Astrocyte (in vitro differentiated cells and primary cell): ENCODE measurements at places on chromosomes 5 and 9.

DNA sequence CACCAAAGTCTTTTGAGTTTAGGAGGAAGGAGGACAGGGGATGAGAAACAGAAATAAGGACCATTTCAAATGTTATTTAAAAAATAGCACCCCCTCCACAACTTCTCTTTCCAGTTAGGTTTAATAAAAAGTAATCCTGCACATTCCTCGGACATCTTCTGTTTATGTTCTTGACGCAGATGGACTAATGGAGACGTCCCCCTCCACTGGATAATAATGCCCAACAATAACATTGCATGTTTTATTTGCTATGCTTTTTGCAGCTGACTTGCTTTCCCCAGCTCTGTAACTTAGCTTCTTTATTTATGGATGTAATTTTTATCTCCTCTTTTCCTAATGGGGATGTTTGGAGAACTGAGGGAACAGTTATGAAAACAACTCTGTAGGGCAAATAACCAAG is 89.5 kb downstream of the MAT2B start:
- DNase-seq, result no peak

GRCh38 chr9:78972303-78972999 is 599.3 kb upstream of the TLE4 start:
- DNase-seq, result no peak

DNA sequence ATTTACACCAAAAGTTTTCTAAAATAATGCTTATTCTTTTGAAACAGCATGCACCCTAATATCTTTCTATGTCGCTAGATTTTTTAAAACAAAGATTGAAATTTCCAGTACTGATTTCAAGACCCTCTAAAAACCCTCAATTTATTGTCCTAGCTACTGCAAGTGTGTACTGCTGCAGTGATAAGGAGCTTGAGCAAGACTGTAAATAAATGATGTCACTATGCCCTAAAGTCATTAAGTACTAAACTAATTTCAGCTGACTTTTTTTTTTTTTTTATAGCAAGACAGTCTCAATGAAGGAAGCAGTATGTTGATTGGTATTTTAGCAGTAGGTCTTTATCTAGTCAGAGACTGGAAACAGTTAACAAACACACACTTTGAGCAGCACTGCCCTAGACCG is 12.2 kb upstream of the MIER3 start:
- DNase-seq, result no peak

GRCh38 chr5:81495286-81495685 is 101.4 kb upstream of the ACOT12 start:
- DNase-seq, result no peak

DNA sequence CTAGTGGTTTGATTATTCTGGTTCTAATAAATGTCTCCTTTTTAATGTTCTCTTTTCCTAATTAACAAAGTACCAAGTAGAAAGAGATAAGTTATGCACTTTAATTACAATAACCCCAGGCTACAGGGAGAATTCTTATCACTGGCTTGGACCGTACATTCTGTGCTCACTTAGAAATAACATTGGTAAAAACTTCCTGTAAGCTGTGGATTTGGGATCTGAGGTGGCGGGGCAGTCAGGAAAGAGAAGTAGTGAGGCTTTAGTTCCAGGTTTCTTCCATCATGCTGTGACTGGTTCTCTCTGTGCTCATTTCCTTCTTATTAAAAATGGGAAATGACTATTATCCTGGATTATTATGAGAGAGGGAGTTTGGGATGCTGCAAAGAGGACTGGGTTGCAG is 142.0 kb downstream of the EGFLAM start:
- no peak for DNase-seq

DNA sequence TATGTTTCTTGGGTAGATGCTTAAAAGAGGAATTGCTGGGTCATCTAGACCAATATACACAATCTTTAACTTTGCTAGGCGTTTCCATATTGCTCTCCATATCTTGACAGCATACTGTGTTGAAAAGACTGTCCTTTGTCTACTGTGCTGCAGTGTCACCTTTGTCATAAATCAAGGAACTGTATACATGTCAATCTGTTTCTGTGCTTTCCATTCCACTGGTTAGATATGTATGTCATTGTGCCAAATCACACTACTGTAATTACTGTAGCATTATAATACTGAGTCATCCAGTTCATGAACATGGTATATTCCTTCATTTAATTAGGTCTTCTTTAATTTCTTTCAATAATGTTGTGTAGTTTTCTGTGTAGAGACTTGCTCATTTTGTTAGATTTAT is 149.7 kb upstream of the RASGRF2 start:
- DNase-seq, result no peak

DNA sequence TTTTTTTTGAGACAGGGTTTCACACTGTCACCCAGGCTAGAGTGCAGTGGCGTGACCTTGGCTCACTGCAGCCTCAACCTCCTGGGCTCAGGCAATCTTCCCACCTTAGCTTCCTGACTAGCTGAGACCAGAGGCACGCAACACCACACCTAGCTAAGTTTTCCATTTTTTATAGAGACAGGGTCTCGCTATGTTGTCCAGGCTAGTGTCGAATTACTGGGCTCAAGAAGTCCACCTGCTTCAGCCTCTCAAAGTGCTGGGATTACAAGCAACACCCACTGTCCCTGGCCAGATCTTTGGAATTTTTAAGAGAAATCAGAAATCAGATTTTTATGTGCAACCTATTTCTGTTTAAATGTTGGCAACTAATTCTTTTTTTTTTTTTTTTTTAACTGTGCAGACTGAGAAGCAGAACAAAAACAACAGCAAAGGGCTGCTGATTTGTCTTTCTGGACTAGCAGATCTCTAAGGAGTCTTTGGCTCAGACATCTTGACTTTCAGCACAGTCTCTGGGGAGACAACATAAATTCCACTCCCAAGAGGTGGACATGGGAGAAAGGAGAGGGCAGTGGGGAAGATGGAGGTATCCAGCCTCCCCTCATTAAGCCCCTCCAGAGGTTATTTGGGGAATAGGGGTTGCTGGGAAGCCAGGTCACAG is 54.4 kb upstream of the FABP6 start:
- DNase-seq, result no peak

DNA sequence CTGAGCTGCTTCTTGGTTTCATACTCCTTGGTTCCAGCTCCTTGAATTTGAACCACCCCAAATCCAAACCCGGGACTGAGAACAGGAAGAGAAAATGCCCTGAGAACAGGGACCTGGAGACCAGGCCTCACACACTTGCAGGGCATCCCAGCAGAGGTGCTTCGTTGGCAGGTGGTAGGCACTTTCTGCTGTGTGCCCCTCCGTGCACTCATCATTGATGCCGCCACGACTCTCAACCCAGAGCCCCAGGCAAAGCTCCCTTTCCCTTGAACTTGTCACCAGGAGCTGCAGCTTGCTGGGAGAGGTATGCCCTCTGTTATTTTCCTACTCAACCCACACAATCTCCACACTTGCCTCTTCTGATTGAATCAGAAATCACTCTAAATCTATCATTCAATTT is 217.8 kb upstream of the IRX1 start:
- DNase-seq, result no peak

DNA sequence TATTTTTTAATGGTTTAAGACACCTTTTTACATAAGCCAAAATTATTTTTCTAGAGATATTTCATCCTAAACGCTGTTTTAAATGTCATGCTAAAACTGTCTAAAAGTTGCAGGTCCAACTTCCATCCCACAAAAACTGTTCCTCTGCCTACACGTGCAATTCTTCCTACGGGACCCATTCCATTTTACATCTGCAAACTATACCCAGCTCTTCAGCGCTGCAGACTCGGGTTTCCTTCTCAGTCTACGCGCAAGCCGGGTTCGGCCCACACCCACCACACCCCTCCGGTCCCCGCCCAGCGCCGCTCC is 8.7 kb downstream of the RANBP6 start:
- peak; percentile 75 for DNase-seq

- DNase-seq, result no peak
Measured at GRCh38 chr5:150024346-150024984, 23.9 kb downstream of the HMGXB3 start.

GRCh38 chr5:144230806-144231205 is 60.1 kb downstream of the KCTD16 start:
- DNase-seq, result no peak

GRCh38 chr5:1565737-1566734 is 42.3 kb upstream of the LPCAT1 start:
- no peak for DNase-seq

DNA sequence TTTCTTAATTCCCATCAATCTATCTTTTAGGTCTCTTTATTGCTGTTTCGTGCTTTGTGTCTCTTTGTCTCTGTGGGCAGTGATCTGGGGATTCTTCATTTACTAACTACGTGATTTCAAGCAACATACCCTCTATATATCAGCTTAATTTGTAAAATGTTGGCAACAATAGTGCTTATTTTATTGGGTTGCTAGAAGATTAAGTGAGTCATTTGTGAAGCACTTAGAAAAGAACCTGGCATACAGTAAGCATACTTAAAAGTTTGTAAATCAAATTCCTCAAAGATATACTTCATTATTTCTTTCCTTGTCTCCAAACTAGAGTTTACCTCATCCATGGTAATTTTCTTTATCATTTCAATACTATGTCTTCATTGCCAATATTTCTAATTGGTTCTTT is 669.7 kb downstream of the MAT2B start:
- peak; percentile 83 for DNase-seq

- DNase-seq, result peak; percentile 98
Measured at GRCh38 chr9:100111235-100111634, 12.2 kb downstream of the INVS start.

DNA sequence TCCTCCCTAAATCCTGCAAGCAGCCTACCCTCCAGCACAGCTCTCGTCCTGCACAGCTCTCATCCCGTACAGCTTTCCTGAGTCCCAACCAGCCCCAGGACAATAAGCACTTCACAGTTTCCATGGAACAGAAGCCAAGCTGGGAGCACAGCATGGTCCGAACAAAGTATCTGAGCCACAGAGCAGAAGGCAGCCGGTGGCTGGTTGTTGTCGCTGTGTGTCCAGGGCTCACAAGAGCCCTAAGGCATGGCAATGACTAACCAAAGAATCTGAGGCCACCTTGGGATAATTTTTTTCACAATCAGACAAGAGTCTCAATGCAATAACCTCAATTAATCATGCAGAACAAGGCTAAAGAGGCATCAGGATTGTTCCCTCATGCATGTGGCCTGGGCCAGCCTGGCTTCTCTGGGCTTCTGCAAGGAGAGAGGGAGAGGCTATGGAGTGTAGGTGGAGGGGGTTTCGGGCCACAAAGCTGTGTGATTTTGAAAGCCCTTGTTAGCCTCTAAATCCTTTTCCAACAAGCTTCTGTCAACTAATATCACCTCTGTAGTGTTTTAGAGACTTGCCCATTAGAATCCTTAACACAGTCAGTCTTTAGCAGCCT is 323.4 kb downstream of the PIK3R1 start:
- no peak for DNase-seq

- DNase-seq, result no peak
Measured at GRCh38 chr9:36092509-36093215, 43.9 kb upstream of the GLIPR2 start.

DNA sequence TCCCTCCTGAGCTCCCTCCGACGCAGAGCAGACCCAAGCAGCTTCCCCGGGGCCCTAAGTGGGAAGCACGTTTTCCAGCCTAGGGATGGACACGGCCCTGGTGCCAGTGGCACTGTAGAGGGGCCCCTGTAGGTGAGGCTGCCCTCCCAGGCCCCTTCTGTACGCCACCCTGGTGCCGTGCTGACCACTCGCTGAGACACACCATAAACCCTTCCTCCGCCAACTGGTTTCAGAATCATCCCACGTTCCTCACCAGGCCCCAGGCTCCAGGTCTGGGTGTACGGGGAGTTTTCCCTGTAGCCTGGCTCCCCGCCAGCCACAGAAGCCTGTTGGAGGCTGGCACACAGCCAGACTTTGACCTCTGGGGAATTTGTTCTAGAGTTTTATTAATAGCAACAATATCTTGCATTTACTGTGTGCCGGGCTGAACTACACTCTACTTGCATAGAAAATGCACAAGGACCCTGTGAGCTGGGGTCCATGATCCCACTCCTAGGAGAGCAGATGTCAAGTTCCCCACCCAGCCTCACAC is 18.2 kb upstream of the WDR38 start:
- DNase-seq, result peak; percentile 70

DNA sequence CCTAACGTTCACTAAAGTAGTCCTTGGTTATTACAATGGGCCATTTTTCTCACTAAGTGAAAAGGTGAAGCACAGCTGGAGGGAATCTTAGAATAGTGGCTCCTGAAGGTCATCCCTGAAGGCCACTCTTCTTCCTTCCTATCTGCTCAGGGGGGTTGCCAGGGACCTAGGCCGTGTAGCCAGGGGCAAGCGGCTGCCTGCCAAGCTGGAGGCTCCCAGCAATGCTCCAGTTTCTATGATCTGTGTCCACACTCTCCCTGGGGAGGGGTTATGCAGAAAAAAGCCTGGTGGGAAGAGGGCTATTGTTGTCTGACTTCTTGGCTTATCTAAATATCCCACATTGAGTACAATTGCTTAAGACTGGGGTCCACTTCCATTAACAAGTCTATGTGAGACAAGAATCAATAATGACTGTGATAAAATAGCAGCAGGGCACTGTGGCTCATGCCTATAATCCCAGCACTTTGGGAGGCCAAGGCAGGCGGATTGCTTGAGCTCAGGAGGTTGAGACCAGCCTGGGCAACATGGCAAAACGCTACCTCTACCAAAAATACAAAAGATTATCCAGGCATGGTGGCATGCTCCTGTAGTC is 3.8 kb downstream of the NMRK1 start:
- no peak for DNase-seq

DNA sequence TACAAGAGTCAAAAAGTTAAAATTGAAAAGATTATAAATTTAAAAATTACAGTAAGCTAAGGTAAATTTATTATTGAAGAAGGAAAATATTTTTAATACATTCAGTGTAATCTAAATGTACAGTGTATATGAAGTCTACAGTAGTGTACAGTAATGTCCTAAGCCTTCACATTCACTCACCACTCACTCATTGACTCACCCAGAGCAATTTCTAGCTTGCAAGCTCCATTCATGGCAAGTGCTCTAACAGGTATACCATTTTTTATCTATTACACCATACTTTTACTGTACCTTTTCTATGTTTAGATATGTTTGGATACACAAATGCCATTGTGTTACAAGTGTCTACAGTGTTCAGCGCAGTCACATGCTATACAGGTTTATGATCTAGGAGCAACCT is 389.7 kb downstream of the RASEF start:
- DNase-seq, result no peak

DNA sequence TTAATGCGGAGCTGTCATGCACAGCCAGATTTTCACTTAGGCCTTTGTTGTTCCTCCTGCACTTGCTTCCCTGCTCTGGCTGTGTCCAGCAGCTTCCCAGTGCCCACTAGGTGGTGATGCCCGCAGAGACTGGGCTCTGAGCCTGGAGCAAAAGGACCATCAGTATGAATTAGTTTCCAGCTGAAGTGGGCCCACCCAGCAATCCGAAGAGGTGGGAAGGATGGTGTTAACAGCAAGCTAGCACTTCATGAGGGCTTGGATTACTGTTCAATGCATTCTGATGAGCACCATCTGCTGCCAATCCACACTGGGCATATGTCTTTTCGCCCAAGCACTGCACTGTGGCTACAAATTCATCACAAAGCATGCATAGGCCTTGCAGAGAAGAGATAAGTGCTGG is 459.1 kb downstream of the SPOCK1 start:
- DNase-seq, result no peak
